ENCODE measurements at places on chromosomes 1 and 21.

- no peak for DNase-seq
Observed at GRCh38 chr1:228154670-228155571, 5.2 kb downstream of the GJC2 start.

- peak; percentile 42 for DNase-seq
Observed at GRCh38 chr1:86687595-86687994, 16.8 kb upstream of the SH3GLB1 start.

DNA sequence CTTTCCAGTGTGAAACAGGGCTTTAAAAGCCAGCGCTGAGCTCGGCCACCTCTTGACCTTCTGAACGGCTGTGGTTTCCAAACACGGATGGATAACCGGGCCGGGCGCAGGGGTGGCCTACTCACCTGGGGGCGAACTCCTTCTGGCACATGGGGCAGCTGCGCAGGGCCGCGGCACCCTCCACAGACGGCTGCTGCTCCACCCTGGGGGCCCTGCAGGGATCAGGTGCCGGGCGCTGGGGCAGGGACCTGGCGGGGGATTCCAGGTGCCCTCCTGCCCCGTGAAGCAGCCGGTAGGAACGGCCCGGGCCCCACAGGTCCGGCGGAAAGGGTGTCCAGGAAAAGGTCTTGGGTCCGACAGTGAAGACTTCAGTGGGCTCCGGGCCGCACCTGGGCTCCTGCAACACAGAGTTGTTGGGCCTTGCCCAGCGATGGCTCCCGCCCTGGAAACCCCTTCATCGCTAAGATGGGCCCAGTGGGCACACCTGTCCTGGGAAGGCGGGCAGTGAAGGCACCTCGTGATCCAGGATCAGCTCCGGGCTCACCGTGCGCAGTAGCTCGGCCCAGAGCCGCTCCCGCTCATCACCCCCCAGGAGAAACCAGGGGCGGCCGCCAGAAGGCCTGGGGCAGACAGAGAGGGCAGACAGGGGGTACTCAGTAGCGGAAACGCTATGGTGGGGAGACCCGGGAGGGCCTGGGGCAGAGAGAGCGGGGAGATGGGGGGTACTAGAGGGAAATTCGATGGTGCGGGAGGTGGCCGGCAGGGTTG lies 874 bp downstream of the FAAP20 start:
- no peak for DNase-seq

DNA sequence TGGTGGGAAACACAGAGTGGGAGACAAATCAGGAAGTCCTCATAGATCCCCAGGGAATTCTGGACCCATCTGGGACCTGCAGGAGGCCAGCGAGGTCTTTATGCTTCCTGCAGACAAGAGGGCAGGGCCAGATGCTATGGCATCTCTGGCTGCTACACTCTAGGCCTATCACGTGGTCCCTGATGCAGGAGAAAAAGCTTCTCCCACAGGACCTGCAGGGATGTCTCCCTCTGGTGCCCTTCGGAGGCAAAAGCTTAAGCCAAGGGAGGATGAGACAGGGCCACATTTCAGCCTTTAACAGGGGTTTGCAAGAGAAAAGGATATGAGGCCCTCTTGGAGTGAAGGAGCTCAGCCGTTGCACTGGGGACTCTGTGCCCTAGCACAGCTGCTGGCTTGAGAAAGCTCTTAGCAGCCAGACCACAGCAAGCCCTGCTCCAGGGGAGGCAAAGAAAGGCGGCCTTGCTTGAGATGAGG lies 243.0 kb downstream of the C1orf94 start:
- no peak for DNase-seq

- DNase-seq = no peak
Observed at GRCh38 chr1:246329900-246330299, 177.2 kb downstream of the SMYD3 start.

DNA sequence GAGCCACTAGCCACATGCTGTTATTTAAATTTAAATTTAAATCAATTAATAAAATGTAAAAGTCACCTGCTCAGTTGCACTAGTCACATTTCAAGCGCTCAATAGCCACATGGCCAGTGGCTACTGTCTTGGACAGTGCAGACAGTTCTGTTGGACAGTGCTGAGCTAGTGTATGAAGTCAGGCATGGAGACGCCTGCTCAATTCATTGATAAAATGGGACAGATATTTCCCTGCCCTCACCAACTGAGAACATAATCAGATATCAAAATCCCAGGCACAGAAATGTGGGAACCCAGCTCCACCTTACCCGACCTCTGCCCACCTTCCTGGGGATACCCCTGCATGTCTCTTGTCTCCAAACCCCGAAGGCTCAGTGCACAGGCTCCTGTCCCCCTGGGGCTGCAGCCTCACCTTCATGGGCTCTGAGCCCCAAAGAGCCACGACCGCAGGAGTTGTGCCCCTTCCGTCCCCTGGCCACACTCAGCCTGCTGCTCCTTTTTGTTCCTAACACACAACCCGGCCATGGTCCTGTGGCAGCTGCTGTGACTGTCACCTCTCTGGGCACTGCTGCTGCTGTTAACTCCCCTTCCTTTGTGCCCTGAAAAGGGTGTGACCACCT lies 63.5 kb downstream of the TCP10L start:
- peak; percentile 24 for DNase-seq

- DNase-seq = no peak
Observed at GRCh38 chr1:200410566-200410878, 686 bp upstream of the ZNF281 start.

- no peak for DNase-seq
Observed at GRCh38 chr21:45208627-45208951, 79.1 kb downstream of the POFUT2 start.

GRCh38 chr1:94110021-94110761 lies 10.8 kb downstream of the ABCA4 start:
- peak; percentile 82 for DNase-seq

- no peak for DNase-seq
Observed at GRCh38 chr1:29017235-29017634, 102.9 kb downstream of the EPB41 start.

DNA sequence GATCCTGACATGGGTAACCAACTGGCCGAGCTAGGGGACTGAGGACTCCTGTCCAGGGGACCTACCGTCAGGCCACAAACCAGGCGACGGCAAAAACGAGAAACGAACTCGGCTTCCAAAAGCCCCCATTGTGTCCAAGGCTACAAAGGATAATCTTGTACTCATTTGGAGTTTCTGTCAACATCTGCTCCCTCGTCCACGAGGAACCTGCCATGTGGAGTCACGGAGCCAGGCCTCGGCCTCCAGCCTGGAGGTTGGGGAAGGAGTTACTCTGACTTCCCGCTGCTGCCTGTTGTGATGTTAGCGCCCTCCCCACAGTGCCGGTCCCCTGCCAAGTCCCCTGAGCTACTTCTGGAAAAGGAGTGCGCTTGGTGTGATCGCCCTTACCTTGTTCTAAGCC lies 7.3 kb downstream of the KRTAP10-1 start:
- DNase-seq = no peak

Measured in endothelial cell of umbilical vein (primary cell).